Ovary (tissue), 10 donors: ENCODE measurements at places on chromosomes 16 and 17. TPM values are rescaled to one million over a fixed set of nuclear protein-coding genes. Genes with fewer than 3 reads are reported as not detected.

DNA sequence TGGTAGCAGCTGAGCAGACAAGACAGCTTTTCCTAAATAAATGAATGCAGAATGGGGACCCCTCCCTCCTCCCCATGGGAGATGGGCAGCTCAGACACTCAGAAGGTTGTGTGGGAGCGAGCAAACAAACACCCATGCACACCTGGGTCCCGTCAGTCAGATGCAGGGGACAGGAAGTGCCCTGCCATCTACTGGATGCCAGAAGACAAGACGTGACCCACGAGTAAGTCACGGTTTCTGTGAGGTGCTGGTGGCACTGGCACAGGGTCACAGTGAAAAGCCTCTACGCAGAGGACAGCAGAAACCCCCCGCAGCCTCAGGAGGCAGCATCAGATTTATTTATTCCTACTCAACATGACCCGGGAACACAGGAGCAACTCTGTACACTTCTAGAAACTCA is 8.4 kb downstream of the HBQ1 start:
- no peak for DNase-seq

DNA sequence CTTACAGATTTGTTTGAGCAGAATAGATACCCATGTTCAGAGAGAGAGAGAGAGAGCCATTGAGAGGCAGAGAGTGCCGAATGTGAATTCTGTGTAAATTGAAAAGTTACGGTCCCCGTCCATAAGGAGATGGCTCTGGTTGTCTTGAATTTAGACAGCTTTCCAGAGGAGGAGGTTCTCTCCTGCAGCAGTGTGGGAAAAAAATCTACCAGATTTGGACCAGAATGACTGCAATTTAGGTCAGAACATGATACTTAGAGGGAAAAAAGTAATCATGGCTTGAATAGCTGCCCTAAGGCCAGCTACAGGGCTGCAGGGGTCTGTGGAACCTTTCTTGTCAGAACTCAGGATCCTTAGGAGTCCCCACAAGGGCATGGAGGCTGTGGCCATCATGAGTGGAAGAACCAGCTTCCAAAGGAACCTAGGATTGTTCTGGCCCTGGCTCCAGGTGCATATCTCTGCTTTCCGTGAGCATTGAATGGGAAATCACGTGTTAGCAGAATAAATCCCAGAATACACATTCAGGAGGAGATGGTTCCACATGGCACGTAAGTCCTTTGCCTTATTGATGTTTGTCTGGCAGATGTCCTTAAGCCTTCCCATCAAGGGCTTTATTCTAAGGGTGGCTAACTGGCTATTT is 13.0 kb downstream of the PITPNC1 start:
- no peak for DNase-seq

The SYT17 gene
- 0.36 TPM for total RNA-seq

DNA sequence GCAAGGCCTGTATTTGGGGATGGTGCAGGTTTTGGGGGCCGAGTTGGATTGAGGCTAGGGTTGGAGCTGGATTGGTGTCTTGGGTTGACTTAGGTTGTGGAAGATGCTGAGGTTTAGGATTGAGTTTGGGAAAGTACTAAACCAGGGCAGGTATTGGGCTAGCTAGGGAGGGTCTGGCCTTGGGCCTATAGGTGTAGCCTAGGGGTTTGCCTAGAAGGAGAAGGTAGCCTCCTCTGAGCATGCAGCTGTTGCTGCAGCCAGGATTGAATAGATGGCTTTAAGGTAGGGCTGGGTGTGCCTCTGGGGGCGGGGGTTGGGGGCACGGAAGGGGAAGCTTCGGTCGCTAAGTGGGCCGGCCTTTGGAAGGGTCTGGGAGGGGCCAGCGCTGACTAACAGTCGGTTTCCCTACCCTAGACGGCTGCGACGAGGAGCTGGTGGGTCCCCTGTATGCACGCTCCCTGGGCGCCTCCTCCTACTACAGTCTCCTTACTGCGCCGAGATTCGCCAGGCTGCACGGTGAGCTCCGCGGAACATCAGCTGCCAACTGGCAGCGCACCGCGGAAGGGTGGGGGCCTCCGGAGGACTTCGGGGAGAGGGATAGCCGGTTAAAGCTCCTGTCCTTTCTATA is 1.2 kb downstream of the CNTNAP1 start:
- DNase-seq = peak; percentile 42

DNA sequence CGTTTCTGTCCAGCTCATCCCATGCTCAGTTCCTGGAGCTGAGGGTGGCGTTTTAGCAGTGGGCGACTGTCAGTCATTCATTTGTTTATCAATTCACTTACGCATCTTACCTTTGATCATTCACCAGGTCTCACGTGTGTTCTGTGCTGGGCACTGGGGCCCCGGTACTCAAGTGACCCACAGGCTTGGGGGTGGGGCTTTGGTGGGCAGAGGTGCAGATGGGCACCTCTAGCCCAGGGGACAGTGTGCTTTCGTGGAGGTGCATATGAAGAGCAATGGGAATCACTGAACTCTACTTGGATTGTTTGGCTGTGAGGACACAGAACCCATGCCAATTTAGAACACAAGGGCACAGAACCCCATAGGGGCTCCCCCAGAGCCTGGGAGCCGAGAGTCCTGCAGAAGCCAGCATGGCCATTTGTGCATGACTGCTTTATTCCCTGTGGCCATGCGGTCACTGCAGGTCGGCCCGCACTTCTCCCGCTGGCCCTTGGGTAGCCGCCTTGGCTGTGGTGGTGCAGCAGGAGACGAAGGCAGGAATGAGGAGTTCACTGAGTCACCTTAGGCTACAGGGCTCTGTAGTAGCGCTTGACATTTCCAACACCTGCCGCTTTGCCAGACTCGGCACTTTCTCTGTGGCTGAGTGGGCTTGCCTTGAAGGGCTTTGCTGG is 144.6 kb downstream of the SNX29 start:
- DNase-seq = no peak

DNA sequence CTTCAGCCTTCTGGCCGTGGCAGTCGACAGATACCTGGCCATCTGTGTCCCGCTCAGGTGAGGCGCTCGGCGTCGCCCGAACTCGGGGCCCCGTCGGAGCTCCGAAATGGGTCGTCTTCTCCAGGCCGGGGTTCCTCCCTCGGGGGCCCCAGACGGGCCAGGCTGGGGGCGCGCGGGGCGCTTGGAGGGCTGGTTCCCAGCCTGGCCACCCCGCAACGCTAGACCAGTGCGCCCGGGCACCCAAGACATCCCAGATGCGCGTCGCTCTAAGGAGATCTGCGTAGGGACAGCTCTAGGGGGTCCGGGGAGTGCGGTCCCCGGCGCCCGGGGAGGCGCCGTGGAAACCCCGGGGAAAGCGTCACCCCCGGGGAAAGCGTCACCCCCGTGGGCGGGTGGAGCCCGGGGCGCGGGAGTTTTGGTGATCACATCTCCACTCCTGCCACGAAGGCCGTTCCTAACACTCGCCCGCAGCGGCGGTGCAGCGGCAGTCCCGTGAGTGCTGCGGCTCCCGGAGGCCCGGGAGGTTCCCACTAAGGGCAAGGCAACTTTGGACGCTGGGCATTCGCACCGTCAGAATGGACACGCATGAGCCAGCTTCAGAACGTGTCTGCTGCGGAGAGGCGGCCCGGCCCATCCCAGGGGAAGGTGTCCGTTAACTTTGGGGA is 729 bp downstream of the ADORA2B start:
- DNase-seq = no peak

DNA sequence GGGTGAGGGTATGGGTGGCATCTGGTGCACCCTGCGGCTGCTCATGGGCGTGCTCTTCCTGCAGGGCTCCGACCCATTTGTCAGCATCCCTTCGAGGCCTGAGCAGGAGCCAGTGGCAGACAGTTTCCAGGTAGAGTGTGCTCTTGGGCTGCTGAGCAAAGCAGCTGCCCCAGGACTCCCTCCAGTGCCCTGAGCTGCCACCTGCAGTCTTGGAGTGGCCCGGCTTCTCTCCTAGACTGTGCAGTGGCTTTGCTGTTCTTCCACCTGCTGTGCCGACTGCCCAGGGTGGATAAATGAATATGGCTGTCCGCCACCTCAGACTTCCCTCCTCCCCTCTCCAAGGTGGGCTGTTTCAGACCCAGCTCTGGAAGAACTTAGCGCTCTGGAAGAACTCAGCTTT is 10.8 kb upstream of the JPT2 start:
- DNase-seq = no peak

The CNTD1 gene
- total RNA-seq = 0.79 TPM

- DNase-seq = no peak
These were observed 33.0 kb upstream of the ZC3H18 start for GRCh38 chr16:88536971-88537751.

The CDRT4 gene
- total RNA-seq = 4.1 TPM

DNA sequence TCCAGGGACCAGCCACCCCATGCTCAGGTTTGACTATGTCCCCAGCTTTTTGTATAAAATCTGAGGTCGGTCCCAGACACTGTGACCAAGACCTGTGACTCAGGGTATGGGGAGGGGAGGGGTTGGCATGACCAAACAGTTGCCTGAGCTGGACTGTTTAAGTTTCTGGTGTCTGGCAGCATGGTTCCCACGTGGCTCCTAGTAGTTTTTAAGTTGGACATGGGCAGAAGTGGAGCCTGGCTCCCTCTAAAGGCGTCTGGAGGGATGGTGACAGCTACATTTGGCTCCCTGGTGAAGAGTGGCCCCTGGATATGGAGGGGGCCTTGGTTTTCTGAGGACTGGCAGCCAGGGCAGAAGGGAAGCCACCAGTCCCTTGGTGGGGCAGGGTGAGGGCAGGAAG is 7.9 kb downstream of the SMCR8 start:
- DNase-seq = no peak

- DNase-seq = no peak
These were observed 3.3 kb downstream of the SULT1A1 start for GRCh38 chr16:28606291-28607115.

DNA sequence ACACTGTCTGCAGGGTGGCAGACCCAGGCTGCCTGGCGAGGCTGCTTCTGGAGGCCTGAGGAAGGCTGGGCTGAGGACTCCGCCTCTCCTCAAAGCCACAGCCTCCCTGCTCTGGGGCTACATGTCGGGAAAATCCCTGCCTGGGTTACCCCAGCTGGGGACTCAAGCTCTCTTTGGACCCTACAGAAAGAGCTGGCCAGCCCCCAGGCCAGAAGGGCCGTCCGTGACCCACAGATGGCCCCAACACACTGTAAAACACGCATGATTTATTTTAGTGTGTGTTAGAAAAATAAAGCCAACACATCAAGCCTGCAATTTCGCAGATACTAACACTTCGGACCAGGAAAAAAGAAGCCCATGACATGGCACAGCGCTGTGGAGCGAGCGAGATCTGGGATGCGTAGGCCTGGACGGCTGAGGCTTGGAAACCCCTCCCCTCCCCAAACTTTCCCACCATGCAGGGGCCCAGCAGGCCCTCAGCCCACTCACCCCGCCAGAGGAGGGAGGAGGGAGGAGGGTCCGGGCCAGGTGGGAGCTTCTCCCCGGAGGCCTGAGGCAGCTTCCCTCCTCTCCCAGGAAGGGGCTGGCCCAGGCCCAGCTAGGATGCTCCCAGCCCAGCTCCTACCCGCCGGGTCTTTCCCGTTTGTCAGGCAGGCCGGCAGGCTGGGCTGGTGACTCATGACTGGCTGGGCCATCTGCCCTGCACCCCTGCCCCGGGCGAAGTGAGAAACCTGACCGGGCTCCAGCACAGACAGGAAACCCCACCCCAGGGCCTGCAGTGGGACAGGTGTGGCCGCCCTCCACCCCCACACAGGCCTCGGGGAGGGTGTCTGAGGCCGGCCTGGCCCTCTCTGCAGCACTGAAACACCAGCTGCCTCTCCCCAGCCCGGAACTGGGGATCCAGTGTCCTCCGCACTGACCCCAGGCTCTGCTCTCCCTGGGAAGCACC is 34.1 kb upstream of the SLC38A10 start:
- DNase-seq = peak; percentile 90

DNA sequence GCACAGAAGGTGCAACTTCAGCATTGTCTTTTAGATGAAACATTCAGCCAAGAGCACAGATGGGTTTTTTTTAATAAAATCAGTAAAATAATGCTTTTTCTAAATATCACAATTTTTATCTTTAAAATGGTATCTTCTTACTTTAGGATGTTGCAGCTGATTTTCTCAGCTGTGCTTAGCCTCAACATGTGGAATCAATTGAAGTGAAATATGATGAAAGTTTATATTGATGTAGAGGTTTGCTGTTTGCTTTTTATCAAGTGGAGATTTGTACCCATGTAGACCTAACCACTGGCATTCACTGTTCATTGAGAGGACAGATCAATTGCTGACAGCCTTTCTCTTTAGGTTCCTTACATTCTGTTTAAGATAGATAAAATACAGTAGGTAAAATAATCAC is 107.8 kb downstream of the CYB561 start:
- DNase-seq = no peak

DNA sequence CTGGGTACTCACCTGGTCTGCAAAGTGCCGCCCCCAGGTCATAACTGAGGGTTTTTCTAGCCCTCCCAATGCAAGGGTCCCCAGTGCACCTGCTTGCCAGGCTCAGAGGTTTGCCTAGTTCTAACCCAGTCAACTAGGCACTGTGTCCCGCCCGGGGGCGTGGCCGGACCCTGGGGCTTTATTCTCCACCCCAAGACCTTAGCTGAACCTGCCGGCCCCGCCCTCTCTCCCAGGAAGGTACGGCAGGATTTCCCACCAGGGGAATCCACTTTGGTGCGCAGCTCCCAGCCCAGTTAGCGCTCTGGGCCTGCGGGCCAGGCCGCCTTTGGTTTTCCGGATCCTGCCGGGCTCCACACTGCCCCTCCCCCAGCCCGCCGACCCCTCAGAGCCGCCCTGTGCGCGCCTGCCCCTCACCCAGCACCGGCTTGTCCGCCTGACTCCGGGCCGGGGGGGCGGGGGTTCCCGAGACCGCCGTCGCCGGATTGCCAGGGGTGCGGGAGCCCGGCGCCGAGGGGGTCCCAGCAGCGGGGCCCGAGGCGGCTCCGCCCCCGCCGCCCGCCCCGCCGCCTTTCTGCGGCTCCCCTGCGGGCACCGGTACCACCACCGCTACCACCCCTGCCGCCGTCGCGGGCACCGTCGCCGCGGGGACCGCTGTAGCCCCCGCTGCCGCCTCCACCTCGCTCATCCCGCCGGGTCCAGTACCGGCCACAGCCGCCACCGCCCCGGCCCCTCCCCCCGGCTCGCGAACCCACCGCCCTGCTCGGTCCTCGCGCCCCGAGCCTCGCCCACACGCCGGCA is 424 bp downstream of the YBX2 start:
- DNase-seq = no peak

The MED1 gene
- total RNA-seq = 43.7 TPM

DNA sequence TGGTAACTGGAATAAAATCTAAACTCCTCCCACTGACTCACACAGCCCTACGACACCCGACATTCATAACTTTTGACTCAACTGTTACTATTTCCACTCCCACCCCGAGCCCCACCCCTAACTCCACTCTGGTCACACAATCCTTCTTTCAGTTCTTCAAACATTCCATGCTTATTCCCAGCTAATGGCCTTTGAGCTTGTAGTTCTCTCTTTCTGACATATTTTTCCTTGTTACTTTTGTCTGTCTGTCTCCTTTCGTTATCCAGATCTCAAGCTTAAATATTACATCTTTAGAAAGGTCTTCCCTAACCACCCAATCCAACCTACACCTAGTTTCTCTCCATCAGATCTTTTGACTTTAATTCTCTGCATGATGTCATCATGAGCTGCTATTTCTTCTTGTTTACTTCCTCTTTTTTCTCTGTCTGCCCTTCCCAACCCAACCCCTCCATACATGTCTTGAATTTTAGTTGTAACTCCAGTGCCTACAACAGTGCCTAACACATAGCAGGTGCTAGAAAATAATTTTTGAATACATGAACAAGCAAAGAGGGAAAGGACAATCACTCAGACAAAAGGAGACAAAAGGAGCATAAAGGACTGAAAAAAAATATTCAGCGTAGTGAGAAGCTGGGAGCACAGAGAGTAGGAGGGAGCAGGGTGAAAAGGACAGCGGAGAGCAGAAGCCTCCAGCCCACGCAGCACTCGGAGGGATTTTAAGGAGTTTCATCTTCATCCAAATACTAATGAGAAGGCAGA is 65.2 kb upstream of the SMIM36 start:
- DNase-seq = peak; percentile 61

The ADAD2 gene
- not detected for total RNA-seq
